Lower lobe of right lung (tissue), 2 donors: ENCODE measurements at places on chromosomes 6 and 20. TPM values are rescaled to one million over a fixed set of nuclear protein-coding genes. Genes with fewer than 3 reads are reported as not detected.

PNPLA1 gene
- total RNA-seq, result 0.27 TPM

DNA sequence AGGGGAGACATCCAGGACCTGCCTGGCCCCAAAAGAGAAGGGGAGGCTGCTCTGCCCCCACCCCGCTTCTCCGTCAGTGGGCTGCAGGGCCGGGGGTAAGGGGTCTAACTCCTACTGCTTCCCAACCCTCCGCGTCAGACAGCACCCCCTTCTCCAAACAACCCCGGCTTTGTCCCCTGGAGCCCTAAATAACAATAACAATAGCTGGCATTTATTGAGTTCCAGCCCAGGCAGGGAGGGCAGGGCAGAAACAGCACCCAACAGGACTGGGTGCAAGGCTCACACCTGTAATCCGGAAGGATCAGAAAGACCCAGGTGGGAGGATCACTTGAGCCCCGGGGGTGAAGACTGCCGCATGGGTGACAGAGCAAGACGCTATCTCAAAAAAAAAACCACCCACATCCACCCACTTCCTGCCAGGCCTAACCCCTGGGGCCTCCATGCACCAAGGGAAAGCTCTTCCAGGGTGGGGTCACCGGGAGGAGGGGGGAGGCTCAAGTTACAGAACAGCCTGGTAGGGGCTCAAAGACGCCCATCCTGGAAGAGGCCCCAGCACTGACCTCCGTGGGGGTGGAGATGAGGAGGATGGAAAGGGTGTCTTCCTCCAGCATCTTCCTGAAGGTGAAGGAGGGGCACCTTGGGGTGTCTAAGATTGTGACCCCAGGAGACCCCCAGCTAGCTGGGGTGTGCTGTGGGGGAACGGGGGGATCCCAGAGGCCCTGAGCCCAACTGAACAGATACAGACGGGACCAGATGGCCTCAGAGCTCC, 1.3 kb upstream of the FNDC11 start:
- DNase-seq, result no peak
- peaks cover 11% of the 10 kb centered on the region for H3K4me1 ChIP-seq
- no peak overlapping the region for H3K4me3 ChIP-seq
- no peak overlapping the region for H3K27ac ChIP-seq
- H3K27me3 ChIP-seq, result peaks cover 12% of the 10 kb centered on the region

DNA sequence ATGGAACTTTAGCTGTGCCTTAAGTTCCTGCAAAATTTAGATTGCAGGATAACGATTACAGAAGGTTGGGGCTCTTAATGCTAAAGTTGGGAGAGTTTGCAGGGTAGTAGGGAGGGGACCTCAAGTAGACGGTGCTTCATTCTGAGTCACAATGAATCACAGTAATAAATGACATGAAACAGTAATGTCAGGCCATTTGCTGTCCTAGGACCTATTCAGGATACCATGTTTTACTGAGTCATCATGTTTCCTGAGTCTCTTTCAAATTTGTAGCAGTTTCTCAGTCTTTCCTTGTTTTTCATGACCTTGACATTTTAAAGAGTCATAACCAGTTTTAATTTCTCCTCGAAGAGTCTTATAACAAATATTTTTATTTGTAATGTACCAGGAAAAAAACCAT, 406.9 kb upstream of the MAP3K7 start:
- no peaks in the 10 kb centered on the region for H3K36me3 ChIP-seq
- H3K4me1 ChIP-seq, result no peaks in the 10 kb centered on the region
- no peak overlapping the region for H3K27ac ChIP-seq
- no peak for DNase-seq

WFDC10B gene
- total RNA-seq, result 1.2 TPM

DNA sequence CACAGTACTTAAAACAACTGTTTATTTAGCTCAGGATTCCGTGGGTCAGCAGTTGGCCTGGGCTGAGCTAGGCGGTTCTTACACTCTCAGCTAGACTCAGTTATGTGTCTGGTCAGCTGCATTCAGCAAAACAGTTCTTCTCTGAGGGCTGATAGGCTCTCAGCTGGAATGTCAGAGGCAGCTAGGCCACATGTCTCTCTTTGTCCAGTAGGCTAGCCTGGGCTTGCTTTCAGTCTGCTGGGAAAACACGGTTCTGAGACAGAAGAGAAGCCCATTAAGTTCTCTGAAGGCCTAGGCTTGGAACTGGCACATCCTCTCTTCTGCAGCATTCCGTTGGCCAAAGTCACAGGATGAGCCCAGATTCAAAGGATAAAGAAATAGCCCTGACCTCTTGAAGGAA, 65.6 kb downstream of the TULP4 start:
- H3K4me3 ChIP-seq, result no peak overlapping the region
- H3K27ac ChIP-seq, result no peak overlapping the region
- no peaks in the 10 kb centered on the region for H3K27me3 ChIP-seq
- no peaks in the 10 kb centered on the region for H3K36me3 ChIP-seq
- DNase-seq, result no peak

DNA sequence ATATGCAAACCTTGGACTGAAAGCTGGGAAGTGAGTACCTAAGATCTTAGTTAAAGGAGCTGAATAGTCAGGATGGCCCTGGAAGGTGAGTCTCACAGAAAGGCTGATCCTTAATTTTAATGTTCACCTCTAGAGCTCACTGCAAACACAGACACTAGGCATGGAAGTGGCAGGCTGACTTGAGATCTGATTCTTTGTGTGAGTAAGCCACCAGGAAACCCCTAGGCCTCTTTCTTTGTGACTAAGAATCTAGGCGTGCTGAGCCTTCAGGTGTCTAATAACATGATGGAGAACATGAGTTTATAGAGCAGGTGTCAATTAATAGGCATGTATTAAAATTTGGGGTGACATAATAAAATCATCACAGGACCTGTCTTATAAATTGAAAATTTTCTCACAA, 642.2 kb downstream of the EYS start:
- H3K36me3 ChIP-seq, result no peaks in the 10 kb centered on the region
- no peaks in the 10 kb centered on the region for H3K27me3 ChIP-seq

DNA sequence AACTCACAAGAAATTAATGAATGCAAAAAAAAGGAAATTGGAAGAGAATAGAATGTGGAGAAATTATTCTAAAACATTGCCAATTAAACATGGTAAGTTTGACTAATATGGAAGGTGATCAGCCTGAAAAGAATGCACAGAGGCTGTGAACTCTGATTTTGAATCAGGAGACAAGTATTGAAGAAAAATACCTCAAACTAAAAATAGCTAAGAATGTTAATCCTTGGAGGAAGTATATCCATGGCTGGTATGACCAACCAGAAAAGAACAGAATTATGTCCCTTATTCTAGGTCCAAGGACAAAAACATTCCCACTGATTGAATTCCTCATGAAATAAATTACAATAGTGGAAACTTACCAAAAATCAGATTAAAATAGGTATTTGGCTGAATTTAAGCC, 7.3 kb upstream of the RIMS1 start:
- H3K4me3 ChIP-seq, result no peak overlapping the region
- H3K36me3 ChIP-seq, result no peaks in the 10 kb centered on the region
- DNase-seq, result no peak
- no peaks in the 10 kb centered on the region for H3K4me1 ChIP-seq
- no peaks in the 10 kb centered on the region for H3K27me3 ChIP-seq

DNA sequence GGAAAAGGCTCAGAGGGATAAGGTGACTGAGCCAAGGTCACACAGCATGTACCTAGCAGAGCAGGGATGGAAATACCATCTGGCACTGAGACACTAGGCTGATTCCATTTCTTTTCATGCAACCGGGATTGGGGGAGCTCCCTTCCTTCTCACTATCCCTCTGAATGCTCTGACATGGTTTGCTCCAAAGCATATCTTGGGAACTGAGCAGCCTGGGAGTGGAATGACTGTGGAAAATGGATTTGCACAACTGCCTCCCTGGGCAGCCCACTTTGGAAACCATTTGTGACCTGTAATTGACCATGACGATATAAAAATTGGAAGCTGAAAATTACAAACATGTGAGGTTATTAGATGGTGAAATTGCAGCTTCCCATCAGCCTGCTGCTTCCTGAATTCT, 309.0 kb upstream of the CHD6 start:
- DNase-seq, result no peak
- H3K27me3 ChIP-seq, result peaks cover 4% of the 10 kb centered on the region
- H3K36me3 ChIP-seq, result no peaks in the 10 kb centered on the region

SLC25A27 gene
- 19.1 TPM for total RNA-seq

SYCP2 gene
- 3.5 TPM for total RNA-seq

- H3K4me1 ChIP-seq, result peaks cover 8% of the 10 kb centered on the region
- no peak overlapping the region for H3K27ac ChIP-seq
Measured at GRCh38 chr6:148857798-148858390, 111.1 kb downstream of the UST start.

AGPAT4 gene
- 19.7 TPM for total RNA-seq

DNA sequence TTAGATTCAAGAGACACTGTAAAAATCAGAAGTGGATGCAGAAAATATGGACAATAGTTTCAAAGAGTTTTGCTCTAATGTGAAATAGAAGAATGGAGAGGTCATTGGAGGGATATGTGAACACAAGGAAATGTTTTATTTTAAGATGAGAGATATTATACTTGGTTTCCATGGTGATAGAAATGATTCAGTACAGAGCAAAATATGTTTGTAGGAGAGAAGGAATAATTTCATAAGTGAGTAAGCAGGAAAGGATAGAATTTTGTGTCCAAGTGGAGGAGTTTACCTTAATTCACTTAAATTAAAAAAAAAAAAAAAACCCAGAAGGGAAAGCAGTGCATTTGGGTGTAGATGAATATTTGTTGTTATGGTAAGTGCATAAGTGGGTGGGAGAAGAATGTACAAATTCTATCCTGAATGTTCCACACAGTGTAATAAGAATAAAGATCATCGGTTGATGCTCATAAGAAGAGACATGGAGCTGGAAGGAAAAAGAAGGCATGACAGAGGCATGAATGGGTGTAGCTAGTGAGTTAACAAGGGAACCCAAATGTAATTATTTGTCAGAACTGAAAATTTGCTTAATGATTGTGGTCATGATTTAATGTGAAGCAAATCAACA, 688.9 kb upstream of the GJE1 start:
- H3K27ac ChIP-seq, result no peak overlapping the region
- H3K4me1 ChIP-seq, result no peaks in the 10 kb centered on the region
- no peak overlapping the region for H3K4me3 ChIP-seq
- no peaks in the 10 kb centered on the region for H3K27me3 ChIP-seq
- DNase-seq, result no peak

APCDD1L gene
- total RNA-seq, result not detected

CEP85L gene
- 11.0 TPM for total RNA-seq

GRCh38 chr6:142384519-142385254, 82.9 kb downstream of the ADGRG6 start:
- H3K27me3 ChIP-seq, result no peaks in the 10 kb centered on the region
- H3K4me3 ChIP-seq, result no peak overlapping the region
- H3K36me3 ChIP-seq, result no peaks in the 10 kb centered on the region
- no peak overlapping the region for H3K27ac ChIP-seq
- no peak for DNase-seq

- H3K4me1 ChIP-seq, result no peaks in the 10 kb centered on the region
- no peak overlapping the region for H3K27ac ChIP-seq
- H3K4me3 ChIP-seq, result no peak overlapping the region
Measured at GRCh38 chr20:61169874-61170273, 82.2 kb upstream of the CDH4 start.

OR2H2 gene
- not detected for total RNA-seq

DNA sequence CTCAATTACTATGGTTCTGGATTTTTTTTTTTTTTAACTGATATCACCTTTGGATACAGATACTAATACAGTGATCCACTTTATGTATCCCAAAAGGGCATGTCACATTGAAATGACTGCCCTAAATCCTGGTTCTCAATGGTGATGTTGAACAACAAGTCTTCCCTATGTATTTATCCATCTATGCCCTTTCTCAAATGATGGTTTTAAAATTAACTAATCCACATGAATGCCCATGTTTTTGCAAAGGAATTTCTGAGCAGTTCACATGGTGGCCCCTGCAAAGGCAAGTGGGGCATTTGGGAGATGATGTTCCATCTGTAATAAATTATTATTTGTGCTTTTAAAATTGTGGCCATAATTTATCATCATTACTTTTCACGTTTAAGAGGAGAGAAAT, 2.7 kb downstream of the ADGRB3 start:
- DNase-seq, result no peak
- no peaks in the 10 kb centered on the region for H3K36me3 ChIP-seq
- H3K27me3 ChIP-seq, result peaks cover 14% of the 10 kb centered on the region
- no peak overlapping the region for H3K27ac ChIP-seq

SMIM8 gene
- 11.1 TPM for total RNA-seq

- H3K36me3 ChIP-seq, result no peaks in the 10 kb centered on the region
- no peak overlapping the region for H3K27ac ChIP-seq
- no peak for DNase-seq
- H3K27me3 ChIP-seq, result peaks cover 56% of the 10 kb centered on the region
Measured at GRCh38 chr20:62470001-62470400, 5.8 kb downstream of the GATA5 start.

GRCh38 chr20:13825465-13825864, 40.6 kb downstream of the NDUFAF5 start:
- no peak for DNase-seq
- H3K27me3 ChIP-seq, result no peaks in the 10 kb centered on the region
- no peak overlapping the region for H3K27ac ChIP-seq
- no peak overlapping the region for H3K4me3 ChIP-seq
- H3K4me1 ChIP-seq, result peaks cover 6% of the 10 kb centered on the region
- no peaks in the 10 kb centered on the region for H3K36me3 ChIP-seq

OR14J1 gene
- not detected for total RNA-seq

EDN1 gene
- total RNA-seq, result 61.2 TPM

DNA sequence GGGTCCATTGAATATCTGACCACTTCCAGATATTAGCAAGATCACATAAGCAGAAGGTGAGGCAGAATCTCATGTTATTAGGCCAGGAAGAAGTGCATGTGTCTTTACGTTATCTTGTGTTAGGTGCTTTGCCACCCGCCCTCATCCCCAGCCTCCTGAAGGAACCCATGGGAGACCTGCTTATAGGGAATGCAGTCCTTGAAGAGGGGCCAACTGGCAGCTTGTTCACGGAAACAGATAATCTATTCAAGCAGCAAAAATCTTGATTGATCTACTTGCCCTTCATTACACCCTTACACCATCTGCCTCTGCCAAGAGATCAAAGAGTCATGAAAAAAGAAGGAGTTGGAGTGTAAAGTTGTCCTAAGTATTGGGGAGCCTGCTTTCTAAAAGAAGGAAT, 576.4 kb downstream of the HTR1B start:
- H3K27me3 ChIP-seq, result no peaks in the 10 kb centered on the region
- no peaks in the 10 kb centered on the region for H3K36me3 ChIP-seq
- no peak overlapping the region for H3K4me3 ChIP-seq
- H3K4me1 ChIP-seq, result no peaks in the 10 kb centered on the region

- peaks cover 10% of the 10 kb centered on the region for H3K27me3 ChIP-seq
- no peak overlapping the region for H3K4me3 ChIP-seq
- H3K27ac ChIP-seq, result no peak overlapping the region
Measured at GRCh38 chr6:3624250-3625136, 127.0 kb downstream of the PXDC1 start.

- DNase-seq, result no peak
- H3K27ac ChIP-seq, result peak overlapping the region; percentile 54
- H3K4me1 ChIP-seq, result peaks cover 44% of the 10 kb centered on the region
- H3K4me3 ChIP-seq, result no peak overlapping the region
- no peaks in the 10 kb centered on the region for H3K36me3 ChIP-seq
- no peaks in the 10 kb centered on the region for H3K27me3 ChIP-seq
Measured at GRCh38 chr20:38108986-38109541, 56.0 kb downstream of the TGM2 start.

- no peak overlapping the region for H3K4me3 ChIP-seq
- H3K36me3 ChIP-seq, result no peaks in the 10 kb centered on the region
- peaks cover 10% of the 10 kb centered on the region for H3K4me1 ChIP-seq
- no peak for DNase-seq
- H3K27me3 ChIP-seq, result no peaks in the 10 kb centered on the region
Measured at GRCh38 chr20:3839328-3839727, 7.3 kb upstream of the MAVS start.
